Stimulated activated CD8-positive, alpha-beta memory T cell treated with anti-CD3 and anti-CD28 coated beads, Interleukin-7, amount 100 ng/mL, for 1 hour (primary cell): ENCODE measurements at places on chromosomes 4 and X.

GRCh38 chrX:20418379-20419150 is 151.9 kb upstream of the RPS6KA3 start:
- DNase-seq = no peak

DNA sequence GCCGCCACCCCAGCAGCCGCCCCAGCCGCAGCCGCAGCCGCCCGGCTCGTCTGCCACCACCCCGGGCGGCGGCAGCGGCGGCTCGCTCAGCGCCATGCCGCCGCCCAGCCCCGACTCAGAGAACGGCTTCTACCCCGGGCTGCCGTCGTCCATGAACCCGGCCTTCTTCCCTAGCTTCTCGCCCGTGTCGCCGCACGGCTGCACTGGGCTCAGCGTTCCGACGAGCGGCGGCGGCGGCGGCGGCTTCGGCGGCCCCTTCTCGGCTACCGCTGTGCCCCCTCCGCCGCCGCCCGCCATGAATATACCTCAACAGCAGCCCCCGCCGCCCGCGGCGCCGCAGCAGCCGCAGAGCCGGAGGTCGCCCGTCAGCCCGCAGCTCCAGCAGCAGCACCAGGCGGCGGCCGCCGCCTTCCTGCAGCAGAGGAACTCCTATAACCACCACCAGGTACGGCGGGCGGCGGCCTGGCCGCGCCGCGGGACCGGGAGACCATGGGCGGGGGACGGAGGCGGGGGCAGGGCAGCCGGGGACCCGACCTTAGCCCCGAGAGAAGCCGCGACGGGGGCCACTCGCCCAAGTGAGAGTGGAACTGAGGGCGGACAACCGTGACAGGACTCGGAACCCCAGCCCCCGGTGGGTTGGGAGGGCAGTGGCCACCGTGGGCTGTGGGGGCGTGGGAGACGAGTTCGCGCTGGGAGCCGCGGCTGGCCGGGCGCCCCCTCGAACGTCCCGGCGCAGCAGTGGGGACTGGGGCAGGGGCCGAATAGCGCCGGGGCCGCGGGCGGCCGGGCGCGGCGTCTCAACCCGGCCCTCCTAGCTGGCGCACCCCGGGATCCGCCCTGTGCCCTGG is 1.8 kb downstream of the CPEB2 start:
- peak; percentile 10 for DNase-seq

DNA sequence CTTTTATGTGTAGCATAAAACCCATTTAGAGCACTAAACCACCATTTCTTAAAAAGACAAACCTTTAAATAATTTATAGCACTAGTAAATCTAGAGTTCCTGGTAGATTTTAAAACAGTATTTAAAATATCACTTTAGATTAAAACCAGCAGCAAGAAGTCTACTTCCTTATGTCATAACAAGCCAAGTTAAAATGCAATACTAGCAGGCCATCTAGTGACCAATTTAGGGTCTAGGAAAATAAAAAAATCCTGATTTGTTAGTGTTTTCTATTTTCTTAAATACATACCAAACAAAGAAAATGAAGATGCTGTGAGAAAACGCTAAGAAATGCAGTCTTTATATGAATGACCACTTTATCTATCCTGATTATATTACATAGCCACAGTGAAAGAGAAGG is 53.9 kb downstream of the PAPSS1 start:
- no peak for DNase-seq

- no peak for DNase-seq
Measured at GRCh38 chr4:6938647-6939271, 29.1 kb downstream of the TBC1D14 start.

GRCh38 chr4:73344106-73344505 is 60.0 kb upstream of the ALB start:
- DNase-seq = no peak

DNA sequence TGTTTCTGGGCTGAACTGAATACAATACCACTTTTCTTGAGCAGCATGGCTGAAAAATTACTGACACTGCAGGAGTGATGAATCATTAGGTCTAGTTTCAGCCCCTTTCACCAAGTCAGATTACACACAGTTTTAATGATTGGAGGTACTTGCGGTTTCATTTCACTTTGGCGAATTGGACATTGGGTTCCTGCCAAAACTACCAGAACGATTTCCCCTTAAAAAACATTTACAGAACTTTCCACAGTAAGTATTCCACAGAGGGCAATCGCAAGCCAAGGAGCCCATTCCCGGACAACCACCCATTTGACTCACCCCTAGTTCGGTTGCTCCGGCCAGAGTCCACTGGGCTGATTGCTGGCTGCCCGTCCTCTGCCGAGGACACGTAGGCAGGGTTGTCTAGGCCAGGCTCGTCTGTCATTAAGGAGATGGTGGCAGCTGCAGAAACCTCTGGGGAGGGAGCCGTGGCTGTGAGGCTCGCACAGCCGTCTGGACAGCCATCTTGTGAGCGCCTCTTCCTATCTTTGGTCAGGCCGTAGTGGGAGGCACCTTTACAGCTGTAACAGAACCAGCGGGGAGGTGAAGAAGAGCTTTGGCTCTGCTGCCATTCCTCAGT is 83.5 kb downstream of the LNX1 start:
- no peak for DNase-seq

GRCh38 chr4:69617083-69617694 is 22.3 kb downstream of the UGT2A2 start:
- no peak for DNase-seq
